ENCODE measurements at places on chromosomes 1 and 21.

- DNase-seq, result no peak
These were observed 205.7 kb downstream of the USP25 start for GRCh38 chr21:15935530-15935929.

- DNase-seq, result no peak
These were observed 53.7 kb downstream of the ZBTB8A start for GRCh38 chr1:32592943-32593342.

GRCh38 chr1:94963864-94964263 lies 37.0 kb upstream of the CNN3 start:
- DNase-seq, result no peak

- peak; percentile 63 for DNase-seq
These were observed 3.7 kb upstream of the SARS1 start for GRCh38 chr1:109210058-109210457.

DNA sequence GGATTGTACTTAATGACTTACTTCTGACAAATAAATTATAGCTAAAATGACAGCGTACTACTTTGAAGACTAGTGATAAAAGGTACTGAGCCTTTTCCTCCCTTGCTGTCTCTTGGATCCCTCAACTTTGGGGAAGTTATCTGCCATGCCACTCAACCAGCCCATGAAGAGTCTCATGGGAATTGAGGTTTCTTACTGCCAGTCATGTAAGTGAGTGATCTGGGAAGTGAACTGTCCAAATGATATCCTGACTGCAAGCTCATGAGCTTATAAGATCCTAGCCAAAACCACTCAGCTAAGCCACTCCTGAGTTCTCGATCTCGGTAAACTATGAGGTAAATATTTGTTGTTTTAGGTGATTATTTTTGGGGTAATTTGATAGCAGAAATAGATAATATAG lies 247.8 kb downstream of the NCAM2 start:
- no peak for DNase-seq

- no peak for DNase-seq
These were observed 55.0 kb upstream of the TRAPPC10 start for GRCh38 chr21:43957128-43957571.

DNA sequence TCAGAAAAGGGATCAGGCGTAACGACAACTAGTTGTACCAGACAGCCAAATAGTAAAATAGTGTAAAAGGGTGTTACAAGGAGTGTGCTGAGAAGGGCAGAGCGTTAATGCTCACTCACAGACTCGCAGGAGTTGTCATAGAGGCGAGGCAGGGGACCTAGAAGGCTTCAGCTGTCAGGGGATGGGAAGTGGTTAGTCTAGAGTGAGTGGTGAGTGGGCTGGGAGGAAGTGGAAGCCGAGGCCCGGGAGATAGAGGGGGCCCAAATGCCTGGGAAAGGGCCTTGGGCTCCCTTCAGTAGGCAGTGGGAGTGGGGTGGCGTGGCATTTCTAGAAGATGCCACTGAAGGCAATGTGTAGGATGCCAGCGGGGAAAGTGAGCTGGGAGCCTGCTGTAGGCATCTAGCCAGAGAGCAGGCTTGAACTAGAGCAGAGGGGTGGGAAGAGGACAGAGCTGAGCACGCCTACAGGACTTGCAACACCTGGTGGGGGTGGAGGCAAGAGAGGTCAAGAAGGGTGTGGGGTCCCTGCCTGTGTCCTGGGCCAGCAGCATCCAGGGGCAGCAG lies 10.3 kb downstream of the SLC6A17 start:
- no peak for DNase-seq

DNA sequence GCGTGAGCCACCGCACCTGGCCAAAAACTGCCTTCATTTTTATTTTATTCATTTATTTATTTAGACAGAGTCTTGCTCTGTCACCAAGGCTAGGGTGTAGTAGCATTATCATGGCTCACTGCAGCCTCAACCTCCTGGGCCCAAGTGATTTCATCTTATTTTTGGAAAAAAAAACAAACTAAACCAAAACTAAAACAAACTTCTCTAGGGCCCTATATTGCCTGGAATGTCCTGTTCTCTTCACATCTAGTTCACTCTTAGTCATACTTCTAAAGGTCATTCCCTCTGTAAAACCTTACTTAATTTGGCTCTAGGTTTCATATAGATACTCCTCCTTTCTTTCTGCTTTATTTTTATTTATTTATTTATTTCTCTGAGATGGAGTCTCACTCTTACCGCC lies 15.6 kb downstream of the RPS27 start:
- DNase-seq, result no peak

DNA sequence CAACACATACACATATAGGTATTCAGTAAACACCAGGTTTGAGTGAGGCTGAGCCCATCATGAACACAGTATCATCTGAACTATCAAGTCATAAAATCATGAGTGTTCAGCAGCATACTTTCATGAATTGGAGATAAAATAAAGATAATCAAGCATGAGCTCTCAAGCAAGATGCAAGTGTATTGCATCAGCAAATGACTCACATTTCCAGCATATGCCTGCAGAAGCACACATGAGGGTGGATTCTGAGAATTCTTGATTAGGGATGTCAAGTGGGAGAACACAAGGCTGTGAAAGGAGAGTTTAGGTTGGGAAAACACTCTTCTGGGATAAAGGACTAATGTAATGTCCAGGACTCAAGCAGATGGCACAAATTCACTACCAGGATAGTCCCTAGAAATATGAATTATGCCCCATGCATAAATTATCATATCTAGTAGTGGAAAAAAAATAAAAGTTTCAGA lies 299.2 kb downstream of the SRGAP2C start:
- peak; percentile 27 for DNase-seq

- DNase-seq, result no peak
These were observed 69.6 kb downstream of the SDCCAG8 start for GRCh38 chr1:243325305-243325890.

DNA sequence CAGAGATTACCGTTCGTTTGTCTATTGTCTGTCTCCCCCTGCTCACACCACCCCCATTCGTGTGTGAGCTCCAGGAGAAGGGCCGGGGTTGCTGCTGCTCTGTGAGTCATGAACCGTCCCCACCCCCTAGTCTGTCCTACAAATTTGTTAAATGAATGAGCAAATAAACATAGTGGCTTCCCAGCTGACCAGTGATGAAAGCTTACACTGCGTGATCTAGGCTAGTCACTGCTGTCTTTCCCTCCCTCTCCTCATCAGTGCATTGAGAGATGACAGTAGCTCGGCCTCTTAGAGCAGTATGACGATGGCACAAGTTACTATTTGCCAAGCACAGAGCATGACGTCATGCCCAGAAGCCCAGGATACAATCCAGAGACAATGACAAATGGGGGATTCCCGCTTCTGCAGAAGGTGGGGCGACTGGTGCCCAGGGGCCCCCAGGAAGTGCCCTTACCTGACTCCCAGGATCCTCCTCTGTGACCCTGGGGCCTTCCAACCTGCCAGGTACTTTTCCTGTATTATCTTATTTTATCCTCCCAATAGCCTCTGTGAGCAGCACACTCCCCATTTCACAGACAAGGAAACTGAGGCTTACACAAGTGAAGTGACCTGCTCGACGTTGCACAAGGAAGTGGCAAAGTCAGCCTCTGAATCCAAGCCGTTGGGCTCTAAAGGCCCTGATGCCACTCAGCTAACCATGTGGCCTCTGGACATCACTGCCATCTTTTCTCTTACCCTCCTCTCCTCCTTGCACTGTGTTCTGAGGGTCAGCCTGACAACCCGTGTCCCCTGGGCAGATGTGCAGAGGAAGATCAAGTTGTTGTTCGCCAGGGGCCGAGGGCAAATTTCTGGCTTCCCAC lies 8.6 kb upstream of the EPHA2 start:
- DNase-seq, result peak; percentile 89

DNA sequence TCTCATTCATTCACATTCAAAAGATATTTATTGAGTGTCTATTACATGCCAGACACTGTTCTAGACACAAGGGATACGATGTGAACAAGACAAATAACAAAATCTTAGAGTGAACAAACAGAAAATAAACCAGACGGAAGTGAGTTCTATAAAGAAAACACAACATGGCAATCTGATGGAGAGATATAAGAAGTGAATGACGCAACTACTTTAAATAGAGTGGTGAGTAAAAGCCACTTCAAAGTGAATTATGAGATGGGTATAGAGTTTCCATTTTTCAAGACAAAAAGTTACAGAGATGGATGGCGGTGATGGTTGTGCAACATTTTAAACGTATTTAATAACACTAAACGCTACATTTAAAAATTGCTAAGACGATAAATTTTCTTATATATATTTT lies 75.4 kb downstream of the CEP170 start:
- no peak for DNase-seq

GRCh38 chr1:243848165-243848857 lies 1.7 kb downstream of the AKT3 start:
- no peak for DNase-seq

DNA sequence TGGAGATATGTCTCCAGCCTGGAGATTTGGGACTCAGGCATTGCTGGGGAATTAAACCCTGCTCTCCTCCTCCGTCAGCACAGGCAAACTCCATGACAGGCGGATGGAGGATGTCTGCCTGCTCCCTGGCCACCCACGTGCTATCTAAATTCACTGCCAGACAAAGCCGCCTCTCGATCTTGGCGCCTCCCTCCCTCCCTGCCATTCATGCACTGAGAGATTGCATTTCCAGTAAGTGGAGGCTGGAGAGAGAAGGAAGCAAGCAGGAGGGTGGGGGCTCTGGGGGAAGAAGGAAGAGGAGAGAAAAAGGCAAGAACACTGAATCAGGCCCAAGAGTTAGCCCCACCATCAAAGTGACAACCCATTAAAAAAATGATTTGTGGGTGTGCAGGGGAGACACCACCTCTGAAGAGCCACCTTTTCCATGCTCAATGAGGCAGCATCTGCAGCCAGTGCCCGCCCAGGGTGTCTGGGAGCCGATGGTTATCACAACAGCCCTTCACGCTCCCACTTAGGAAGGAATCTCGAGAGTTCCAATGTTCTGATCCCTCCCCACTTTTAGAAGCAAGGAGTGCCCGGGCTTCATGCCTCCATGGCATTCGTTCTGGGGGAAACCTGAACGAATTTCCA lies 183.0 kb downstream of the HIVEP3 start:
- no peak for DNase-seq

DNA sequence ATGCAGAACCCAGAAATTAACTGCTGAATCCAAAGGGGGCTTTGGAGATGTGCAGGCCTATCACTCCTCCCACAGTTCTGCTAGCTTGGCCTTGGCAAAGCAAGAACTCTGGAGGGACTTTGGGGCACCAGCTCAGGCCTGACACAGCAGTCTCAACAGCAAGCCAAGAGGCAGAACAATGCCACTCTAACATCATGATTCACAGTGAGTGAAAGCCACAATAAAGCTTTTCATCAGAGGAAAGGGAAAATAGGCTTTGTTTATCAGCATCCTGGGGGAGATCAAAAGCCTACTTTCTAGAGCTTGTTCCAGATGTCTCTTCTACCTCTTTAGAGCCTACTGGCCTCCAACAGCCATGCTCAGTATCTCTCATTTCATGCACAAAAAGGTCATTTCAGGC lies 283.4 kb downstream of the KCNH1 start:
- DNase-seq, result no peak

- DNase-seq, result no peak
These were observed 200.4 kb downstream of the HMCN1 start for GRCh38 chr1:185934476-185935189.

GRCh38 chr1:77228836-77229235 lies 9.6 kb upstream of the PIGK start:
- no peak for DNase-seq

GRCh38 chr1:12495725-12496124 lies 122.3 kb downstream of the DHRS3 start:
- DNase-seq, result no peak

DNA sequence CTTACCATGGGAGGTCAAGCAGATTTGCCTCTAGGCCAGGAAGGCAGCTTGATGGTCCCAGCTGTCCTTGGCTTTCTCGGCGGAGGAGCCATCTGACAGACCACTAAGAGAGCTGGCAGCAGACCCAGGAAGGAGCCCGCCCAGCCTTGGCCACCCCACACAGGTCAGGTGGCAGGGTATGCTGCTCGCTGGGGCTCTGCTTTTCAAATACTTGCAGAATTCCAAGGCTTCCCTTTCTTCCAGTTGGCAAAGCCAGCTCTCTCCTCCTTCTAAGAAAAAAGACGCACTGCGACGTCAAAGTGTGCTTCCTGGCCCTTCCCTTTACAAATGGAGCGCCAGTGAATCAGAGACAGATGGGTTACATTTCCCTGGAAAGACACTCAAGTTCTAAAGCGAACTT lies 229.4 kb downstream of the CACNA1E start:
- no peak for DNase-seq

- no peak for DNase-seq
These were observed 28.1 kb downstream of the RABIF start for GRCh38 chr1:202860744-202861419.

DNA sequence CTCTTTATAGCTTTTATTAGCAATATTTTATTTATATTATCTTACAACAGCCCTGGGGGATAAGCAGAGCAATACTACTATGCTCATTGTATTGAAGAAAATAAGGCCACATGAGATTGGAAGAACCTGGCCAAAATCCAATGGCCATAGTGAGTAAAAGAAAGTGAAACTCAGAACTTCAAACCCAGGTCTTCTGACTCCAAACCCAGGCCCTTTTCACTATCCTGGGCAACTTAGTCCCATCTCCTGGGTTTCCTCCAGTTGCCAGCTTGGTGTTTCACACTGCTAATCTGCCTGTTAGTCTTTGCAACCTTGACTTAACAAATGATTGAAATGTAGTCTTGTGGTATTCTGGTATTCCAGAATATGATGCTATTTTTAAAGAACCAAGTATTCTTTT lies 22.4 kb upstream of the EXO1 start:
- no peak for DNase-seq

GRCh38 chr1:115035652-115036051 lies 6.0 kb downstream of the TSHB start:
- no peak for DNase-seq

- DNase-seq, result no peak
These were observed 84.9 kb upstream of the CXADR start for GRCh38 chr21:17427831-17428483.
